Effector memory CD4-positive, alpha-beta T cell (primary cell): ENCODE measurements at places on chromosomes 6 and 20.

DNA sequence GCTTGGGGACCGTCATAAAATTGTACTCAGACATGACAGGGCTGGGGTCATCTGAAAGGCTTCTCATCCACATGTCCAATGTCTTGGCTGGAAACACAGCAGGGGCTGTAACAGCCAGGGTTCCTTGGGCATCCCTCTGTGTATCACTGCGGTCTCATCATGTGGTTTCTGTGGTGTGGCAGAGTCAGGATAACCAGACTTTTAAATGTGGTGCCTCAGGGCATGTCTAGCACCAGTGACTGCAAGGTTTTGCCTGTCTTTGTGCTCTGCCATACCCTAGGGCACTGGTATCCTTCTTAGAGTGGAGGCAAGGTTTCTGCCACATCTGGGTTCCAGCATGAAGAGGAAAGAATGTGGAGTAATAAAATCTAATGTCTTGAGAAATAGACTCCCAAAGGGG lies 124.2 kb downstream of the PLEKHG1 start:
- no peak for DNase-seq

DNA sequence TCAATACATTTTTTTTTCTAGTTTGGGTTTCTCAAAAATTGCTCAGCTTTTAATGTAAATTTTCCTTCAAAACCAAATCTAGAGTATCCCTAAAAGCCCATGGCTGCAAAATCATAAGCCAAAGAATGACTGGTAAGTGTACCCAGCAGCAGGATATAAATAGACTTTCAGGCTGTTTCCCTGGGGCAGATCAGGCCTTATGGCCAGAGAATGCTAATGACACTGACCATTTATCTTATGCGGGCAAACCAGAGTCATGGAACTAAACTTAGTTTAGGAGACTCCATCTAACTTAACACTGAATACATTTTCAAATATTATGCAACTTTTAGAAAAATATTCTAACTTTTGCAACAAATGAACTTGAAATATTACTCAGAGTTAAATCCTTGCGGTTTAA lies 7.4 kb downstream of the OSER1 start:
- no peak for DNase-seq

DNA sequence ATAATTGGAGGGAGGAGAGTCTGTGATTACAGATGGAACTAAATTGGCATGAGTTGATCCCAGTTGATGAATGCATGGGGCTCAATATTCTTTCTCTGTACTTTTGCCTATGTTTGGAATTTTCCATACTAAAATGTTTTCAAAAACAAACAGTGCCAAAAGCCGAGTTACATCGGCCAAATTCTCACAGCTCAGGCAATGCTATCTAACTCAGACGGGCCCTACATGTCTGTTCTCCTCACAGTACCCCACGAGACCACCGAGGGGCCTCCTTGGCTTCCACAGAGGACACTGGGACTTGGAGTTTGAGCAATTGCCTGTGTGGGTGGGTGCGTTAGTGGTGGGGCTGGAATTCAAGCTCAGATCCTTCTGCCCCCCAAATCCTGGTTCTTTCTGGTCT lies 413.2 kb downstream of the CDH26 start:
- no peak for DNase-seq

- no peak for DNase-seq
These were observed 28.2 kb upstream of the PLAGL1 start for GRCh38 chr6:144036064-144036834.

GRCh38 chr6:68735866-68736265 lies 100.8 kb downstream of the ADGRB3 start:
- DNase-seq: no peak

DNA sequence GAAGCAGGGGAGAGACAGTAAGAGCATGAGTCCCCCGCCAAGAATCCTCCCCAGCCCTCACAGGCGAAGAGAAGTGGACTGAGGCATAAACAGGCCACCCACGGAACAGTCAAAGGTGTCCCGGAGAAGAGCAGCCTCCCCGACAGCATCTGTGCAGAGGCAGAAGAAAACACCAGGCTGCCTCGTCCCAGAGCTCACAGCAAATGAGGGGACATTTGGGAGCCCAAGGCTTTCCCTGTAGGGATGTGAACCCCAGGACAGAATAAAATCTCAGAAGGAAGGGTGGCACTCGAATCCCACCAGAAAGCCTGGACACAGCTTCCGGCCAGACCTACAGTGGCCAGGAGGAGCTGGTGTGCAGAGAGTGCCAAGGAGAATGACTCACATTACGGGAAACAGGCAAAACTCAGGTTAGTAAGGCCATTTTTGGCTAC lies 90.4 kb downstream of the DLL1 start:
- no peak for DNase-seq

- DNase-seq: peak; percentile 38
These were observed at the start of gene DDR1 for GRCh38 chr6:30883685-30884520. Gene DDR1 (plus strand): TSS chr6:30884519. CDS start chr6:30888730, 4,211 bp downstream.

- DNase-seq: no peak
These were observed 33.6 kb downstream of the APCDD1L start for GRCh38 chr20:58481481-58482021.

GRCh38 chr6:136920671-136921380 lies 1.3 kb upstream of the SLC35D3 start:
- DNase-seq: no peak

DNA sequence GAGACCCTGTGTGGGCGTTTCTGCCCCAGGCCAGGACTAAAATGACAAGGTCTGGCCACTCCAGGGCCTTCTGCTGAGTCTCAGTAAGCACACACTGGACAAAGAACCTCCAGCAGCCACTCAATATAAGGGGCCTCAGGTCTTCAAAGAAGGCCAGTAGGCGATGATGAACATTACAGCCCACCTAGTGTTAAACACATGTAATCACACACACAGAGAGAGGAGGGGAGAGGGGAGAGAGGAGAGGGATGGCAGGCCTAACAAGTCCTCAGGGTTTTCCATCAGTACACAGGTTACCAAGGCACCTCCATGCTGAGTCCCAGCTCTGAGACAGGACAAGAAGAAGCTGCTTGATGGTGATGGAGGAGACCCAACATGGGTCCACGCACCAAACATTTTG lies 325.6 kb downstream of the PTPRT start:
- DNase-seq: no peak

GRCh38 chr6:1290086-1290485 lies 21.8 kb upstream of the FOXQ1 start:
- no peak for DNase-seq

DNA sequence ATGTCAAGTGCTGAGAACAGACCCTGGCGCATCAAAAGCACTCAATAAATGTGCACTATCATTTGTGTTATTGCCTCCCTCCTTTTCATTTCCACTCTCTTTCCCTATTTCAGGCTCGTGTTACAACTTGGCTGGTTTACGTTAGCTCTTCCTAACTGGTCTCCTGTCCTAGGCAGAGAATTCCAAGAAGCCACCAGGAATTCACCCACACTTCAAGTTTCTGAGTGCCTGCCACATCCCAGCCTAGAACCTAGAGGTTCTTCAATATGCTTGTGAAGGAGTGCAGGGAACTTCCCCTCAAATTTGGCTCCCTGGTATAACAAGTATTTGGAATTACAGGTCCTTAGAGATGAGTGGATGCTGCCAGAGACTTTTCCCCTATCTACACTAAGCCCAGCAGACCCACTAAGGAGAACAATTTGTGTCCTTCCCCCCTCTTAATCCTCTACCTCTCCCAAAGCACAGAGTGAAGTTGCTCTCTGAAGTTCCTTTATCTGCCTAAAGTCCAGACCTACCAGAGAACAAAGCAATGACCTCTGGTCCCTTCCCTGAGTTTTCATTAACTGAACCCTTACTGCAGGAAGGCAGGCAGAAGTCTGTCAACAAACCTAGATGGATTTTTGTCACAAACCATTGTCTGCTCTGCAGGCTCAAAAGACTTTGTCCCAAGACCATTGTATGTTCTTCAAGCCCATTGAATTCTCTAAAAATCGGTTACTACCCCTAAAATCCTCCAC lies 201.6 kb upstream of the JARID2 start:
- no peak for DNase-seq

GRCh38 chr6:8432614-8433013 lies 2.7 kb downstream of the SLC35B3 start:
- no peak for DNase-seq

GRCh38 chr20:63854766-63855362 lies 6.4 kb upstream of the ABHD16B start:
- DNase-seq: no peak

DNA sequence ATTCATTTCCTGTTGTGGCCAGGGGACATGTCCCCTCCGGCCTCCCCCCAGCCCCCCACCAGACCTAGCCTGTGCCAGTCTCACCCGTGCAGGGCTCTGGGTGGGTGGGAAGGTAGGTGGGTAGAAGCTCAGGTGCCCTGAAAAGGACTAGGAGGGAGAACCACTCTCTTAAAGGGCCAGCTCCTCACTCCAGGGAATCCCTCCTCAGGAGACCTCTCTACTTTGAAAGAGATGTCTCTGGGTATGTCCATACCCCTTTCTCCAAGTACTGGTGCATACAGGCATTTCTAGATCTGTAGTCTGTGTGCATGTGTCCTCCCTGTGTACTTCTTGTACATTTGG lies 60.8 kb upstream of the EPB41L1 start:
- DNase-seq: no peak

DNA sequence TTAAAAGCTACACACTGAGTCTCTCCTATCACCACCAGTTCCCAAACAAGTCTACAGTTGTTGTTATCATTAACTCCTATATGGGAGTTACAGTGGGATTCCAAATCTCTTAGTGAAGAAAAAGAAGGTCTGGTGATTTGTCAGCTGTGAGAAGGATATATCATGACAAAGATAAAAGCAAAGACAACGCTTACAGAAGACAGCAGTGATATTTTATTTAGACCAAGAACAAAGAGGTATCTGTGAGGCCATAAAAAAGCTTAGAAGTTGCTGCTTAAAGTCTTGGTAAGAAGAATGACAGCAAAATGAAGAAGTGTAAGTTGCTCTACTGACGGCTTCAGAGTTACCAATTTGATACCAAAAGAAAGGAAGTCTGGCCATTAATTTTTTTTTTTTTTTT lies 47.2 kb downstream of the CHD6 start:
- DNase-seq: no peak

DNA sequence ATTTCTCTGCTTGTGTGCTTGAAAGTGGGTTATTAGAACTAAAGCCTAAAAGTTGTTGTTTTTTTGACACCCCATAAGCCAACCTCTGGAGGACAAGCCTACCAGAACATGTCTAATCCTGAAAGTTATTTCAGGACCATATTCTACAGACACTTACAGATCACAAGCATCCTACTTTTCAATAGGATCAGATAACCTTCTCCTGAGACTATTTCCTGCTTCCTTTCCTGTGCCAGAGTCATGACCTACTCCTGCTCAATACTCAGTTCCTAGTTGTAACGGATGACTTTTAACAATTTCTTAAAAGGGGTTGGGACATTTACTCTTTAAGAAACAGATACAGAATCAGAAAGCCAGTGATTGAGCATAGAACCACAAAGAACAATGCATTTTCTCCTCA lies 5.3 kb upstream of the FILIP1 start:
- no peak for DNase-seq

DNA sequence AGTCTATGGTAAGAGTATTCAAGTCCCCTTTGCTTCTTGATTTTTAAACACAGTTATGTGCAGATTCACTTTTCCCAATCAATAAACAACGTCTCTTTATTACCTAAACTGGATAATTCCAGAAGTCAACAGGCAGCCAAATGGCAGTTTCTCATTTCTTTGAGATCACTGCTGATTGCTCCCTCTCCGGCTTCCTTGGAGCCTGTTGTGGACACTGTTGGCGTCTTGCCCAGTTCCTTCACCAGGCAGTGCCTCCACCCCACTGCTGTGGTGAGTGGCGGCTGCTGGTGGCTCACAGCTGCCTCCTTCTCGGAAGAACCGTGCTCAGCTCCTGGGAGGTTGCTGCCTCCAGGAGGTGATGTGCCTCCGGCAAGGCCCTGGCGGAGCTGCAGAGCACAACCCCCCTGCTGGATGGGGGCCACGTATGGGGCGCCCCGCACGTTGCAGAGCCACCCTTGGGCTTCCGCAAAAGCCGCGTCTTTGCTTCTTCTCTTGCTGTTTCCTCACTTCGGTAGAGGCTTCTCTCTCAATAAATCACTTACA lies 105.1 kb upstream of the CNKSR3 start:
- no peak for DNase-seq

- DNase-seq: no peak
These were observed 41.6 kb downstream of the PRND start for GRCh38 chr20:4763261-4763660.
